ENCODE measurements at places on chromosomes 2 and 18.

- no peak for DNase-seq
Measured at GRCh38 chr18:25592804-25593360, 240.9 kb upstream of the ZNF521 start.

- peak; percentile 57 for DNase-seq
Measured at GRCh38 chr2:134207589-134208209, 46.2 kb upstream of the MGAT5 start.

- peak; percentile 70 for DNase-seq
Measured at GRCh38 chr2:133265432-133265949, 302.8 kb downstream of the NCKAP5 start.

DNA sequence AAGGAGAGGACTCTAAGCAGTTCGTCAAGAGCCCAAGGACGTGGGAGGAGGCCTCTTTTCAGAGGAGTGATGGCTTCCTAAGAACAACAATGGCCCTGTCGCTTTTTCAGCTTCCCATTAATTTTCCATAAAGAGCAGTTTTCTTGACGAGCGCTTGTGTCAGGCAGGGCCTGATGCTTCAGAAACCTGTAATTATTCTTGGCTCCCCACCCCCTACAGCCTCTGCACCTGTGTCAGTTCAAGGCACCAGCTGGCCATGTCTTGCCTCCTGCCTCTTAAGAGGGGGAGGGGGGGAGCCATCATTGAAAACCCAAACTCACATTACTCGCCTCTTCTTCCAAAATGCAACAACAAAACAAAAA, 32.3 kb downstream of the KLF7 start:
- no peak for DNase-seq

- DNase-seq = no peak
Measured at GRCh38 chr2:163407296-163407695, 328.5 kb downstream of the FIGN start.

- DNase-seq = no peak
Measured at GRCh38 chr18:25284281-25284680, 67.7 kb downstream of the ZNF521 start.

DNA sequence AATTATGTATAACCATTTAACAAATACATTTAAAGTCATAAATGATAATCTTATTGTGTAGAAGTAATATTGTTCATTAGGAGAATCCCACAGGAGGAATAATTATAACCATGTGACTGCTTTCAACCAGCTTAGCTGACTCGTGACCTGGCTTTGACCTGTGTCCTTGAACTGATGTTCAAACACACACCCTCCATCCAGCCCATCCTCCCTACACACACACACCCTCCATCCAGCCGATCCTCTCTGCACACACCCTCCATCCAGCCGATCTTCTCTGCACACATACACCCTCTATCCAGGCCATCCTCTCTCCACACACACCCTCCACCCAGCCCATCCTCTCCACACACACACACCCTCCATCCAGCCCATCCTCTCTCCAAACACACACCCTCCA, 83.5 kb downstream of the EIPR1 start:
- no peak for DNase-seq

GRCh38 chr2:230209422-230210051, 10.2 kb downstream of the SP110 start:
- DNase-seq = no peak

DNA sequence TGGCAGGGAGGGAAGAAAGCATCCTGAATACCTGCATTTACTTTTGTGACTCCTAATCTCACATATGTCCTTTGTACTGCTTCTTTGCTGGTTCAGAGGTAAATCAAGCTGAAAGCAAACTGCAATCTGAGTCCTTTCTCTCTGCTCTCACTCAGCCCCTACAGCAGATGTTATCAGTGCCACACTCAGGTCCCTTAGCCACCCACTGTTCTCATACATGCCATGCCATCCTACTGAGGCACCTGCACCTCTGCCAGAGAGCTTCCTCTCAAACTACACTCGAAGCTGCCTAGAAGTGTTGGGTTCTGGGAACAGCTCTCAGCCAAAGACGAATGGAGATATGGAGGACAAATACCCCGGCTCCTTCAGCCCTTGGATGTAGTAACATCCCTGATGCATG, 244.5 kb downstream of the TXNL1 start:
- DNase-seq = no peak

DNA sequence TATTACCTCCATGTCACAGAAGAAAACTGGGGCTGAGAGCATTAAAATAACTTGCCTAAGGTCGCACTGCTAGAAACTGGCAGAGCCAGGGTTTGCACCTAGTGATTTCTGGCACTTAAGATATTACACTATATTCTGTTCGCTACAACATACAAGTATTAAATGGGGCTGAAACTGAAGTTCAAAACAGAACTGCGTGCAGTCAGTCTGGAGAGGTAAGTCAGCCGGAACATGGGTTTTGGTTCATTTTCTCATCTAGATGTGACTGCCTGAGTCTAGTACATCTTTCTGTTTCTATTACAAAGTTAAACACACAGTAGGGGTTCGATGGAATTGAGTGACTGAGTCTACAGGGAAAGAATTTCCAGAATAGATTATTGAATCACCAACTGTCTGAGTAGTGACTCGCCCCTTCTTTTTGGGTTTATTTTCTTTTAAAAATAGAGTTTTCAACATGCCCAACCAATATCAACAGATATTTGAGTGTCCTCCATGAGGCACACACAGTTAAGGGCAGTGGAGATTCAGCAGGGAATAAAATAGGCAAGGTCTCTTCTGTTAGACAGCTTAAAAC, 150.8 kb downstream of the RNF152 start:
- no peak for DNase-seq

DNA sequence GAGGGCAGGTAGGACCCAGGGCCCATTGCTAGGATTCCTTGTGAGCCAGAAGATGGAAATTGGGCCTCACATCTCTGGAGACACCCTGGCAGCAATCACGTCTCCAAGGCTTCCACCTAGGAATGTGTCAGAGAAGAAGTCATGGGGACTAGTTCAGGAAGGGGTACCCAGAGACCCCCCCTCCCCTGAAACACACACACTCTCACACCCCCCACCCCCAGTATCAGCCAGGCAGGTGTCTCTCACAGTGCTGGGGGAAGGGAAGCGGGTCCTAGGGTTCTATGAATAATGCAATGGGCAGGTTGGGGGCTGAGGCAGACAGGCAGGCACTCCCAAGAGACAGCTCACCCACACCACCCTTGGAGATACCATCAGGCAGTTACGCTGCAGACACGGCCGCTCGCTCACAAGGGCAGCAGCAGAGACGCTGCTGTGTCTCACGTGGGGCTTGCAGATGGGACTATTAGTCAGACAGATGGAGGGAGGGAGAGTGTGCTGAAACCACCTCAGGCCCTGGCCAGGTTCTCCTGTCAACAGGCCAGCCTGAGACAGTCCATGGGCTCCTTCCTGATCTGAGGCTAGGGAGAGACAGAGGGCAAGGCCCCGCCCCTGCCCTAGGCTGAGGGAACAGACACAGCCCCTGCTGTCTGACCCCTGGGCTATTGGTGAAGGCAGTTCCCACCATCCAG, 134.6 kb downstream of the CYP26B1 start:
- no peak for DNase-seq

DNA sequence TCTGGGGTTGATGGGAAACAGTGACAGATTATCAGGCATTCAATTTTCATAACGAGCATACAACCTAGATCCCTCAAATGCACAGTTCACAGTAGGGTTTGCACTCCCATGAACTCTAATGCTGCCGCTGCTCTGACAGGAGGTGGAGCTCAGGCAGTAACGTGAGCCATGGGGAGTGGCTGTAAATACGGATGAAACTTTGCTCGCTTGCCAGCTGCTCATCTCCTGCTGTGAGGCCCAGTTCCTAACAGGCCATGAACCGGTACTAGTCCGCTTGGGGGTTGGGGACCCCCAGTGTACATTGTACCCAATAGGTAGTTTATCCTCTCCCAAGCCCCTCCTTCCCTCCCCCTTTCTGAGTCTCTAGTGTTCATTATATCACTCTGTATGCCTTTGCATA, 94.6 kb downstream of the PTH2R start:
- DNase-seq = no peak

- no peak for DNase-seq
Measured at GRCh38 chr2:38218591-38218991, 142.6 kb upstream of the CYP1B1 start.

DNA sequence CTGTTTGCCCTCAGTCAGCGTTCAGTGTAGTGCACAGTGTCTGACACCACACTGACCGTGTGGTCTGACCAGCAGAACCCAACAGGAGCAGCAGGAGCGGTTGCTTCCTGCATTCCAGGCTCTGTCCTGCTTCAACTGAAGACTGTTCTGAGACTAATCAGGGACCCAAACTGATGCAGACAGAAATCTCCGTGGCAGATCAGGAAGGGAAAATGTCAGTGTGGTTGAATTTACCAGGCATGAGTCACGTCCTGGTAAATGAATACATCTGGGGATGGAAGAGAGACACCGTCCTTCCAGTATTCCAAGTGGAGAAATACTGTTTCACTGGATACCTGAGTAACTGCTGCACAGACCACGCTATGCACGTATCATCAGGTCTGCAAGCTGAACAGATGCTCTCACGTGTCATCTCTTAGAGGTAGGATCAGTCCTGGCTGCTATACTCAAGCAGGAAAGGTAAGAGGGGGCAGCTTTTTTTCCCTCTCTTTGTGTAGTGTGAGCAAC, 223.6 kb upstream of the EPAS1 start:
- no peak for DNase-seq

DNA sequence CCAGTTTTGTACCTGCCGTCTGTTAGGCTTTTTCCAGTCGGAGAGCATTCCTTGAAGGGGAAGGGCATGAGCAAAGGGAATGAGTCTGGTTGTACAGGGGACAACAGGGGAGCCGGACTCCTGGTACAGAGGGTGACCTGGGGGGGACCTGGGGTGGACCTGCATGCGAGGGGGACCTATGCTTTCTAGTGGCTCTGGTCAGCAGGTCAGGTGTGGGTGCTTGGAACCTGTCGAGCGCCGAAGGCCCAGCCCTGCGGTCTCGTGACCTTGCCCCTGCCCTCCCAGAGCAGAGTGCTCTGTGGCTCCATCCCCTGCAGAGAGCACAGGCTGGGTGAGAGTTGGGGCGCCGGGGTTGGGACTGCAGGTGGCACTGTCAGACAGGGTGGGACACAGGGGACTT, 96.7 kb upstream of the ASAP2 start:
- DNase-seq = no peak

GRCh38 chr2:46717344-46718121, 198.1 kb downstream of the MCFD2 start:
- no peak for DNase-seq

DNA sequence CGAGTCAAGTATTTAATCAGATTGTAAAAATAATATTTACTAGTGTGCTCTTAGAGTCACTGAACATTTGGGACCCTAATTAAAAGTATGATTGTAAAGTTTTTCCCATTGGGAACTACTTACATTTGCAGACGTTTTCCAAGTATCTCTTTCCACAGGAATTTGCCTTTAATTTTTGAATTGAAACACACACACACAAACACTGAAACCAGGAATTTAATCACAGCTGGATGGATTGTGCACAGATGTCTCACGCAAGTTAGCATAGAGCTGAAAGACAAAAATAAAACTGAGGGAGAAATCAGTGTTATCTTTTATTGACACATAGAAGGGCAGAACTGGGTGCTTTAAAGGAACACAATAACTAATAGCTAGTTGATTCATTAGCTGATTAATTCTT, 230.7 kb downstream of the RND3 start:
- no peak for DNase-seq
